Dermis blood vessel endothelial cell (primary cell): ENCODE measurements at places on chromosomes 4 and X.

DNA sequence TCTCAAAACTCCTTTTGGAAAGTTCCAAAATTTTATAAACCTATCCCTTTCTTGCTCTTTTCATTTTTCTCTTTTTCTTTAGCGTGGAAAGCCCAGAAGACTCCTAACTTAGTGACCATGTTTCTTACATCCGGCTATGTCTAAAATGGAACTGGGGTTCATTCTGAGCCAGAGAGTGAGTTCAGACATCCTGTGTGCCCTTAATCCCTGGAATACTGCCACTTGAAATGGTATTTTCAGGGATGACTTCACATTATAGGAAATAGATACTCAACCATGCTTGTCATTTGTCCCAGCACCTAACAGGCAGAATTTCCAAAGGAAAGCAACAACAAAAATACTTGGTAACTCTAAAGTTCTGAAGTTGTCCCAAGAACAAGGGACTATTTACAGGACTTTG, 379.6 kb downstream of the ARHGAP24 start:
- peak; percentile 75 for DNase-seq

DNA sequence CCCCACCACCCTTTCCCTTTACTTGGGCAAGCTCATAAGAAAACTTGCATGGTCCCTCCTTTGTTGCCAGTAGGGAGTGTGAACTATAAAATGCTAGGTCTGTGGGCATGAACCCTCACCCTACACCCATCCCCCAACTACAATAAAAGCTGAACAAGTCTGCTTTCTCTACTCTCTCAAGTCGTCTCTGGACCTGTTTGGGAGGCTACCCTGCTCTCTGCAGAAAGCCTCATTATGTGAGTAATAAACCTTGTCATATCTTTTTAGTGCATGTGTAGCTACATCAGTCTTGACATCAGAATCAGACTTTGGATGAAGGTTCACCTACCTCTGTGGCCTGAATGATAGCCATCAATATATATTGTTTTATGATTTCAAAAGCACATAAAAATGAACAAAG, 155.4 kb upstream of the FAM241A start:
- no peak for DNase-seq

DNA sequence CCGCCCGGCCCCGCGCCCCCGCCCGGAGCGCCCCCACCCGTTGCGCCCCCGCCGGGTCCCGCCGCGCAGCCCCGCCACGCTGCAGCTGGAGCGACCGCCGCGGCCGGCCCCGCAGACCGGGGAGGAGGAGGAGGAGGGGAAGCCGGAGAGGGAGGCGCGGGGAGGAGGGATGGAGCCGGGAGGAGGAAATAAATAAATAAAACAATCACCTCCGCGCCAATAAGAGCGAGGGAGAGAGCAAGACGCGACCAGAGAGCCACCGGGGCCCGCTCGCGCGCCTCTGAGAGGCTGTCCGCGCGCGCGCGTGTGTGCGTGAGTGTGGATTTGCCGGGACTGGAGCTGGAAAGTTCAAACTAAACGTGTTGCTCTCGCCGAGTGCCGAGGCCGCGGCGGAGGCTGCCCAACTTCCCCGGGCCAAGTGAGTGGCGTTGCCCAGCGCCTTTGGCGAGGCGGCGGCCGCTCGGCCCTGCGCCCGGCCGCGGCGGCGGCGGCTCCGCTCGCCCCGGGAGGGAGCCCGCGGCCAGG, 2184.4 kb upstream of the TENM3 start:
- peak; percentile 15 for DNase-seq

DNA sequence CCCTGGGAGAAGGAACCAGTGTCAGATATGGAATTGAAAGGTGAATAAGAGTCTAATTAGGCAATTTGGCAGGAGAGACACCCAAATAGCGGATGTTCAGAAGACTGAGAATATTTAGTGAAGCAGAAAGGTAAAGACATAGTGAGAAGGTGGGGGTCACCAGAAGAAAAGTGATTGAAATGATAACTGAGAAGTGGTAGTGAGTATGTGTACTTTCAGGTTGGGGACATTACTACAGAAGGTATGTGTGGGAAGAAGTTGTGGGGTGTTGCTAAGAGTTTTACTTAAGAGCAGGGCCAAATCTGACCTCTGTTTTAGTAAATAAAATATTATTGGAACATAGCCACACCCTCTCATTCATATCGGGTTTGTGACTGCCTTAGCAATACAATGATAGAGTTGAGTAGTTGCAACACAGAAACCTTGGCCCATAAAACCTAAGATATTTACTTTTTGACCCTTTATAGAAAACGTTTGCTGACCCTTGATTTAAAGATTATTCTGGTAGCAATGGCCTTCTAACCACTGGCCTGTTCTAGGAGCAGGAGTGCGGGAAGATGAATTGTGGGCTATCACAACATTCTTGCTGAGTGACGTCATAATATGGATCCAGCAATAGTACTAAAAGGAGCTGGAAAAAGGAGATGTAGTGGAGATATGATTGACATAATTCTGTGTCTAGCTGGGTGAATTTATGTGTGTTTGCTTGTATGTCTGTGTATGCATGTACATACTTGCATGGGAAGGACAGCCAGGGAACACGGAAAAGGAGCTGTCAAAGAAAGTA, 115.3 kb downstream of the HS3ST1 start:
- no peak for DNase-seq

DNA sequence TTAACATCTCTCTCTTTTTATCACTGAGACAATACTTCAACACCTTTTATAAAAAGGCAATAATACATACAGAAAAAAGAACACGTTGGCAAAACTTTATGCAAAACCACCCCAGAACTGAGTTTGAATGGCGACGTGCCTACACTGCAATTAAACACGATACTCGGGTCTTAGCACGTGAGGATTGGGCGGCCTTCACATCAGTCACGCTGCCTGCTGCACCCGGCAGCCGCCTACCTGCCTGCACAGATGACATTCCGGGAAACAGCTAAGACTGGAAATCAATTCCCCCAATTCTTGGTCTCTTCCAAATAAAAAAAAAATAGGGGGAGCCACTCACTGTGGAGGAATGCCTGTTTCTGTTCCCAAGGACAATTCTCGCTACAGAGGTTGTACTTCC, 68.2 kb downstream of the NYX start:
- no peak for DNase-seq

DNA sequence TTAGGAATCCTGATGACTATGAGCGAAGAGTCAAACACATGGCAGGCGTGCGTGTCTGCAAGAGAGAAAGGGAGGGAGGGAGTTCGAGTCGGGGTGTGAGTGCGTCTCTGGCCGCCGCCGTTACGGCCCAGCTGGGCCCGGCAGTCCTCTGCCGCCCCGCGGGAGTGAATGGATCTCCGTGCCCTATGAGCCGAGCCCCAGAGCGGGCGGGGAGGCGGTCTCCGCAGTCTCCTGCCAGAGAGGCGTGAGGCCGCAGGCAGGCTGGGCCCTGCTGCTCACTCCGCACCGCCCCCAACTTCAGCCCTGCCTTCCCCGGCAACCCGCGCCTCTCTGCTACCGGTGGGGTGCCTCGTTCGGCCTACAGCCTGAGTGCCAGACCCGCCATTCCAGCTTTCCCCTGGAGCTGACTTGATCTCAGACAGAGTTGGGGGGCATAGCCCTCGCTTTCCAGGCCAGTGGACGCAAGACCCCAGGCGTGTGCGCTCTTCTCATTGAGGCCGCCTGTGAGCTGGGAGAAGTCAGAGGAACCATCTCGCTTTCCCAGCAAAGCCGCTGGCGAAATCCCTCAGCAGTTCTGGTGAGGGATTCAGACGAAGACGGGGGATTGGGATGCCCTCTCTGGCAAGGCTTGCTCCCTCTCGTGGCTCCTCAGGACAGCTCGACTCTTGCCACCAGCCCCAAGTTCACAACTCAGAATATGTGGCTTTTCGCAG, 1.4 kb downstream of the SLC16A2 start:
- DNase-seq = peak; percentile 13

- DNase-seq = no peak
Measured at GRCh38 chr4:127641524-127641923, 8.8 kb downstream of the INTU start.

DNA sequence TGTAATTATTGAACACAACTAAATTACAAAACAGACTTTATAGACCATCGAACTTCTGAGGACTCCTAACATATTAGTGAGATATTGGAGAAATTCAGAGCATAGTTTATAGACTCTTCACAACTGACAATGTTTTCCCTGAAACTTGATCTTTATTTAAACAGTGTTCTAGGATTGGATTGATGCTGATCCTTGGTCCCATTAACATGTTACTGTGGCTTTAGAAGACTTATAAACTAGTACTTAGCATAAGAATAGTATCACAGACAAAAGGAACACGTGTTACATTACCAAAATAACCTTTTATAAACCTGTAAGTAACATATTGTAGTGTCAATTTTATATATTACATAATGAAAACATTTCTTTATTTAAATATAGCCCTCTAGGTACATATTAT, 689.6 kb downstream of the CCSER1 start:
- no peak for DNase-seq

- DNase-seq = no peak
Measured at GRCh38 chr4:32135642-32136041, 1415.5 kb downstream of the PCDH7 start.

DNA sequence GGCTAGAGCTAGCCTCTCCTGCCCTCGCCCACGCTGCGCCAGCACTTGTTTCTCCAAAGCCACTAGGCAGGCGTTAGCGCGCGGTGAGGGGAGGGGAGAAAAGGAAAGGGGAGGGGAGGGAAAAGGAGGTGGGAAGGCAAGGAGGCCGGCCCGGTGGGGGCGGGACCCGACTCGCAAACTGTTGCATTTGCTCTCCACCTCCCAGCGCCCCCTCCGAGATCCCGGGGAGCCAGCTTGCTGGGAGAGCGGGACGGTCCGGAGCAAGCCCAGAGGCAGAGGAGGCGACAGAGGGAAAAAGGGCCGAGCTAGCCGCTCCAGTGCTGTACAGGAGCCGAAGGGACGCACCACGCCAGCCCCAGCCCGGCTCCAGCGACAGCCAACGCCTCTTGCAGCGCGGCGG, at the start of gene AR:
AR (plus strand) TSS at position 204 of the 400 bp plus-strand sequence. CDS start 1,126 bp downstream, outside the sequence.
- DNase-seq = peak; percentile 30

- no peak for DNase-seq
Measured at GRCh38 chr4:93313197-93313596, 515.4 kb upstream of the ATOH1 start.

- DNase-seq = no peak
Measured at GRCh38 chr4:81506731-81507130, 35.0 kb upstream of the RASGEF1B start.

DNA sequence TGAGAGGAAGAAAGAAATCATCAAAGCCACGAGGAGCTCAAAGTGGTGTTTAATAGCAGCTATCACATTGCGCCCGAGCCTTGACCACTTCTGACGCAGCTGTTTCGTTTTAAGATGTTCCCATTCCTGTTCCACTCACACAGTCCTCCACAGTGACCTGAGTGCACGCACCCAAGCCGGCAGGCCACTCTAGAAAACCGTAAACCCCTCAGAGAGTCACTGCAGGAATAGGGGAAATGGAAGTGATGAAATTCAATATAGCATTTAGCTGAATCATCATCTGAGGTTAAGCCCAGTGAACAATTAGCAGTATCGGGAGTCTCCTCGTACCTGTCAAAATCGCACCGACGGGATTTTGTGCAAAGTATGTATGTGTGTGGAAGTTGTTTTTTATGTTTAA, 17.9 kb upstream of the HAND2 start:
- no peak for DNase-seq

DNA sequence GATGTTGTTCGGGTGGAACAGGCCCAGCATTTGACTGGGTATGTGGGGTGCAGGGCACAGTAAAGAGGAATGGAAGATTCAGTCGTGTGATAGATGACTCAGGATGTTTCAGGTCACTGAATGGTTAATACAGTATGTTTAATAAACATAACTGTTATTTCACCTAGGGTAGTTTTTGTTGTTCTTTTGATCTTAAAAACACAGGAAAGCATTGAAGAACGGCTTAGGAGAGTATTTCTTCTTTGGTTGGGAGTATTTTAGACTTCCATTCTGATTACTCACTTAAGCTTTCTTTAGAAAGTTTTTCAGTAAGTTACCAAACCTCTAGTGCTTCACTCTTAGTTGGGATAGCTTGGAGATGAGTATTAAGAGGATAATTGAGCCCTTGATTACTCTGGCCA, 62.3 kb downstream of the STAG2 start:
- DNase-seq = no peak

DNA sequence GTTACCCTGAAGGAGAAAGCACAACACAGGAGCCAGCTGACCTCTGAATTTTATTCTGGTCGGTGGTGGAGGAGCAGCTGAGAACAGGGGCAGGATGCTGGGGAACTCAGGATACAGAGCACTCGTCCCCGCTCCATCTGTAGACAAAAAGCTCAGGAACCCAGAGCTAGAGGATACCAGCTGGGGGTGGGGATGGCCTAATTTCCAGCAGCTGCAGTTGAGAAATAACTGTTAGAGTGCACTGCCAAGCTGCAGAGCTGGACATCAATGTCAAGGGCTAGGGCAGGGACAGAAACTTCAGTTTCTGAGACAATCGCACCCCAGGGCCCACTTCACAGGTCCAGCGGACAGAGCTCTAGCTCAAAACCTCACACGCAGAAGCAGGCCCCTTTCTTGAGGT, 122.1 kb upstream of the GUCY1A1 start:
- no peak for DNase-seq

DNA sequence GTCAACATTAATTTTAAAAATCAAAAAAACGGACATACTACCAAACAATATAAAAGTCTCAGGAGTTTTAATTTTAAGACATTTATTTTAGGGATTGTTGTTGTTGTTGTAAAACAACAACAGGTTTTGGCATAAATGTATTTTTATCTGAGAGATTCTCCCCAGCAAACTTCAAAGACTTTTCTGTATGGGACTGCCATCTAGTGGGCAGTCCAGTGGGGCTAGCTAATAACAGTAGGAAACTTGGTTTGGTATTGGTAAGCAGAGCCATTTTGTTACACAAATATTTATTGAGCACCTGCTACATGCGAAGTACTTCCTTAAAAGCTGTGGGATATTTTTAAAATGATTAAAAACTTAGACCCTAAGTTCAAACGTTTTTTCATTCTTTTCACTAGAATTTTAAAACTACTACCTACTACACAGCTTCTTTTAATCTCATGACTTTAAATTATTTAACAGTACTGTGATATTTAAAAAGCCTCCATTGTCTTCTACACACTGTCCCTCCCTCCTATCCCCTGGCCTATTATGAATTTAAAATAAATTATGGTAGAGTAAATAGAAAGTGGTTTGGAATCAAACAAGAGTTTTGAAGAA, 1028.4 kb upstream of the INTU start:
- peak; percentile 40 for DNase-seq

- no peak for DNase-seq
Measured at GRCh38 chr4:6058531-6059374, 40.5 kb upstream of the C4orf50 start.

DNA sequence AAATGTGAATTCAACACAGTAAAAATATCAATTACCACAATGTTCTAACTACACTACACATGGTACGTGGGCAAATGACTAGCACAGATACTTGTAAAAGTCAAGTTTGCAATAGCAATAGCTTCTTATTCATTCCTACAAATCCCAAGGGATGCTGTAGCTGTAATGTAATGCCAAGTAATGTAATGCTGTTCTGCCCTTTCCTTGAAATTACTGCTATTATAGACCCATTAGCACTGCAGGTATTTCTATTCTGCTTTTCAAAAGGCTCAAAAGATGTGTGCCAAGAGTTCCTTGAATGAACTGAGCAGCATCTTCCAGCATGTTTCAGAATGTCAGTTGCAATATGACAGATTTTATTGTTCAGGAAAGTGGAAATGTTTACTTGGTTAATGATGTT, 129.9 kb upstream of the BANK1 start:
- DNase-seq = no peak

GRCh38 chr4:15691346-15692135, 9.9 kb downstream of the FAM200B start:
- peak; percentile 64 for DNase-seq
